ENCODE measurements at places on chromosomes 4 and X.

DNA sequence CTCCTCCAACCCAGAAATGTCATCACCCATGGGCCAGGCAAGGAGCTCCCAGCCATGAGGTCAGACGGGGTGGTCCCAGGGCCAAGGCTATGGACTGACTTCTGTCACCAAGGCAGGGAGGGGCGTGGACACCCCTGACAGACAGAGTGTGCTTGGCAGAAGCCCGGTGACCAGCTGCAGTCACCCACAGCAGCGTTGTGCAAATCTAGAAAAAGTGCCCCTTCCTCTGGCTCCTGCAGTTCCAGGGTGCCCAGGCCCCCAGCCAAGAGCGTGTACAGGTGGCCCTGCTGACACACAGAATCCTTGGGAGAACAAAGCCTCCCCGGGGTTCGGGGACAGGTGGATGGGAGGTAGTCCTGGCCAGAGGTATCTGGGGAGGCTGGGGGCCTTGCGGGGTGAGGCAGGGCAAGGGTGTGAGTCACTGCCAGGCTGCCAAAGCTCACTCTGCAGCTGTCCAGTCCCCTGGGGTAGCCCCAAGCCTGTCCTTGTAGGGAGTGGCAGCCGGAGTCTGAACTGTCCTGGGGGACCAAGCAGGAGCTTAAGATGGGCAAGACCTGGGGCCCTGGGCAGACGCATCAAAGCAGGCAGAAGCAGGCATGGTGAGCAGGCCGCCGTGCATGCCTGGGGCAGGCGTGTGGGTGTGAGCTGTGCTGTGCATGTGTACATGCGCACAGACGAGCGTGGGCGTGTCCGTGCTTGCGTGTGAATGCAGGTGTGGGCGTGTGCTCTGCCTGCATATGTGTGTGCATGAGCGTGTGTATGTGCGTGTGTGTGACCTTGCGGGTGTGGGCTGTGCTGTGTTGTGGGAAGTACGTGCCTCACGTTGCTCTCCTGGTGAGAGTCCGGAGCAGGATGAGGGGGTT, 3.3 kb downstream of the MYL5 start:
- no peak overlapping the region for H3K27ac ChIP-seq
- DNase-seq, result peak; percentile 57
- H3K4me1 ChIP-seq, result peaks cover 16% of the 10 kb centered on the region
- no peak overlapping the region for H3K4me3 ChIP-seq
- H3K36me3 ChIP-seq, result peaks cover 8% of the 10 kb centered on the region

DNA sequence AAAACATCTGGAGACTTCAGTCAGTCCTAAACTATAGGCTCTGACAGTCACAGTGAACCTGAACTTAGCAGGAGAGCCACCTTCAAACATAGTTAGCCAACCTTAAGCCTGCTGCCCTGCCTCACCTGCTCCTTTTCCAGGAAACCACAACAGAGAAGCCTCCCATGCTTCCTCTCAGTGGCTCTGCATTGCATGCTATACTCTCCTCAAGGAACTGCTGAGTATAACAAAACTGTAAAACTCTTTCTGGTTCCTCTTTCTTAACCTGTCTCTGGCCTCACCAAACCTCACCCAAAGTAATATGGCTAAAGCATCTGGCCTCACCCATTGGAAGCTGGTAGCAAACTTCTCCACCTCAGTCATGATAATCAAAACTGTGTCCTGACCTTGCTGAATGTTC, 122.1 kb downstream of the ANKRD50 start:
- no peaks in the 10 kb centered on the region for H3K36me3 ChIP-seq
- H3K27me3 ChIP-seq, result no peaks in the 10 kb centered on the region
- H3K4me1 ChIP-seq, result no peaks in the 10 kb centered on the region
- H3K27ac ChIP-seq, result no peak overlapping the region
- DNase-seq, result no peak

DNA sequence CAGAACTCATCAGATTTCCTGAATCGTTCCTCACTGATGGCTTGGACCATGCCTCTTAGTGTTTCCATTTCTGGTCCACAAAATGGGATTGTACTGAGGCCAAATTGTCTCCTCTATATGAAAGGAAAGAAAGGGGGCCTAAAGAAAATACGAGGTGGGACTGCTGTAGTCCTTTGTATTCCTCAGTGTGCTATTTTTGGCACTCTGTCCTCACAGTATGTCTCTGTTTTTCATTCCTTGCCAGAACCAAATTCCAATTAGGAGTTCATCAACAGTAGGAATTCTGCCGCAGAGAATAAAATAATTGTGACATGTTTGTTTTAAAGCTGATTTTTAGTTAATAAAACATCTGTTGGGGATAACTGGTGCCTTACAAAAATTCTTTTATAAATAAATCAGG, 515.7 kb downstream of the SMARCA1 start:
- H3K4me3 ChIP-seq, result no peak overlapping the region
- no peak for DNase-seq
- H3K27ac ChIP-seq, result no peak overlapping the region
- no peaks in the 10 kb centered on the region for H3K4me1 ChIP-seq

DNA sequence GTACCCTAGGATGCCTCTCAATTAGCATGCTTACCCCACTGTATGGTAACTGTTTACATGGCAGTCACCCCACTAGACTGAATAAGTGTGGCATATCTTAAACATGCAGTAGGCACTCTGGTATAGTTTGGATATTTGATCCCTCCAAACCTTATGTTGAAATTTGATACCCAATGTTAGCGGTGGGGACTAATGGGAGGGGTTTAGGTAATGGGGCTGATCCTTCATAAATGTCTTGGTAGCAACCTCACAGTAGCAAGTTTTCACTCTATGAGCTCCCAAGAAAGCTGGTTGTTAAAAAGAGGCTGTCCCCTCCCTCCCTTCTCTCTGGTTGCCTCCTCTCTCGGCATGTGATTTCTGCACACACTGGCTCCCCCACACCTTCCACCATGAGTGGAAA, 10.1 kb downstream of the TMEM150C start:
- H3K4me3 ChIP-seq, result no peak overlapping the region
- H3K27ac ChIP-seq, result no peak overlapping the region
- no peaks in the 10 kb centered on the region for H3K4me1 ChIP-seq
- peaks cover 18% of the 10 kb centered on the region for H3K27me3 ChIP-seq
- no peak for DNase-seq
- H3K36me3 ChIP-seq, result no peaks in the 10 kb centered on the region

DNA sequence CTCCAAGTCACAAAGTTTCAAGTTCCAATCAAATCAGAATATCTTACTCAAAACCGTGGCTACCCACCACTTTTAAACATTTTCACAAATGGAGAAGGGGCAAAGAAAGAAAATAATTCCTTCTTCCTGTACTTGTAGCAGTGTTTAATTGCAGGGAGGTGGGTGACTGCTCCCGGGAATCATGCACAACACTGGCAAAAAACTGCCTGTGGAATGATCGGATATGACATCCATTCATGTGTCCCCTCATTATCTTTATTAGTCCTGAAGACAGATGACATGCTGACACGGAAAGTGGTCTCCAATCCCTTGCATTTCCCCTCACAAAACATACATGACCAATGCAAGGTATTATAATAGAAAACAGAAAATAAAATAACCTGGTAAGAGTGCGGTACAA, 2.0 kb downstream of the TSPAN5 start:
- H3K27me3 ChIP-seq, result no peaks in the 10 kb centered on the region
- DNase-seq, result no peak
- no peak overlapping the region for H3K27ac ChIP-seq

DNA sequence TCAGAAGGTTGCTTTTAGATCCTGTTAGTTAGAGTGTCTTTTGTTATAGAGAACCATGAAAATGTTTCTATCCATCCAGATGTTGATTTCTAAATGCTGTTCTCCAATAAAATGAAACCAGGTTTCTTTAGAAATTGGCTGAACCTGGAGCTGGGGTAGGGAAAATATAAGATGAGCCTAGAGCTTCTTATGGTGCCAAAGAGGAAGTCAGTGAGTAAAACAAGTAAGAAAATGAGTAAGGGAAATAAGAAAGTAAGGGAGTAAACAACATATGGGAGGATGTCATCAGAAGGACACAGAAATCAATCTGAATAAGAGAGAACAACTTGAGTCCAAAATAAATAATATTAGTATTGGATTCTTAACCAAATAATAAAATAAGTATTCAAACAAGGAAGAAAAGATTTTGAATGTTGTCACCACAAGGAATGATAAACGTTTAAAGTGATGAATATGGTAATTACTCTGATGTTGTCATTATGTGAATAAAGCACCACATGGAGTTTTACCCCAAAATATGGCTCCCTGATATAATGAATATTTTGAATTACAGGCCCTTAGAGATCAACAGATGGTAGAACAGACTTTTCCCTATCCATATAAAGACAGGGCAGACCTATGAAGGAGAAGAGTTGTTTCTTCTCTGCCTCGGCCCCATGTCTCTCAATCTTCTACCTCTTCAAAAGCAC, 506.1 kb downstream of the IL15 start:
- no peaks in the 10 kb centered on the region for H3K27me3 ChIP-seq
- H3K27ac ChIP-seq, result peak overlapping the region; percentile 72
- H3K36me3 ChIP-seq, result peaks cover 44% of the 10 kb centered on the region
- DNase-seq, result no peak
- peaks cover 42% of the 10 kb centered on the region for H3K4me1 ChIP-seq

DNA sequence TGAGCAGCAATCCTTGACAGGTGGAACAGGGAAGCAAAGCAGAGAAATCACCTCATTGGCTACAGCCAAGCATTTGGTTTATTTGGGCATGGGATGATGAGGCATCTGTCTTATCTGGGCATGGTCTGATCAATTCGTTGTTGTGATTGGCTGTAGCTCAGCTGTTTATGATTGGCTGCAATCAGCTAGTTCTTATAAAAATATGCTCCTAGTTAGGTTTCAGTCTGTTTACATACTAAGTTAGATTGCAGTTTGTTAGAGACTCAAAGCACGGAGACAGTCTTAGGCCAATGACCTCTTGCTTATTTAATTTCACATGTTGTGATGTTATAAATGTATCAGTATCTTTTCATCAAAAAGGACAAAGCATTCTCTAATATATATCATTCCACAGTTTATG, 312.0 kb downstream of the PDGFC start:
- DNase-seq, result no peak
- H3K36me3 ChIP-seq, result no peaks in the 10 kb centered on the region
- H3K4me1 ChIP-seq, result no peaks in the 10 kb centered on the region
- no peaks in the 10 kb centered on the region for H3K27me3 ChIP-seq
- H3K4me3 ChIP-seq, result no peak overlapping the region

DNA sequence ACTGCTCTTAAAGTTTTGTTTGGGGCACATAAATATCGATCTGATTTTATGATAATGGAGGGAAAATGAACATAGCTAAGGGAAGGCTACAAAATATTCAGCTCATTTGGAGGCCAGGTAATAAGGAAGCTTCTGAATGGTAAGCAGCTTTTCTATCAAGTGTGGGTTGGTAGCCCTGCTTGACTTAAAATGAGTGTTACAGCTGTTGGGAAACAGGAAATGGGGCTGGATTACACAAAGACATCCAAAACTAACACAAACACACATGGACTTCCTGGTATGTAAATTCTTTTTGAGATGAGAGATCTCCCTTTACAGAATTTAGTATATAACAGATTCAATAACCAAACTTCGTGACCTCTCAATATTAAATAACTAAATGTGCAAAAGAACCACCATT, 58.0 kb downstream of the FGF16 start:
- peak overlapping the region; percentile 47 for H3K27ac ChIP-seq
- H3K4me3 ChIP-seq, result no peak overlapping the region
- peaks cover 9% of the 10 kb centered on the region for H3K4me1 ChIP-seq
- no peaks in the 10 kb centered on the region for H3K27me3 ChIP-seq
- H3K36me3 ChIP-seq, result peaks cover 15% of the 10 kb centered on the region

DNA sequence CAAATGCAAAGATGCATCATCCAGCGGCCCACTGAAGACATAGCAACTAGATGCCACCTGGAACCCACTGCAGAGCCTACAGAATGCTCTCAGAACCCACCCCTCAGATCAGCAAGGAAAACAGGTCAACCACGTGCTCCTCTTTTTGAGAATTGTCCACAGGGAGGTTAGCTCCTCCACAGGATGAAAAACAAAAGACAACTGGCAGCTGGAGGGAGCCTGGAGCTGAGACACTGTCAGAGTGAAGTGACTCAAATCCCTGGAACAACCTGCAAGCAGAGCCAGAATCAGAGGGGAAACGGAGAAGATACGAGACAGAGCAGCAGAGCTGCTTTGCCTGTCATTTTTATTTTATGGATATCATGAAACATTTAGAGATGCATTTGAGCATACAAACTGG, 277.6 kb downstream of the GASK1B start:
- no peak for DNase-seq
- no peak overlapping the region for H3K27ac ChIP-seq
- H3K4me1 ChIP-seq, result no peaks in the 10 kb centered on the region

GRCh38 chr4:88938138-88938537, 118.8 kb downstream of the FAM13A start:
- no peak for DNase-seq
- peaks cover 25% of the 10 kb centered on the region for H3K4me1 ChIP-seq
- no peaks in the 10 kb centered on the region for H3K27me3 ChIP-seq
- H3K27ac ChIP-seq, result no peak overlapping the region
- H3K36me3 ChIP-seq, result no peaks in the 10 kb centered on the region

- DNase-seq, result peak; percentile 76
- peaks cover 11% of the 10 kb centered on the region for H3K4me1 ChIP-seq
- H3K36me3 ChIP-seq, result no peaks in the 10 kb centered on the region
- peaks cover 10% of the 10 kb centered on the region for H3K27me3 ChIP-seq
- no peak overlapping the region for H3K27ac ChIP-seq
Observed at GRCh38 chrX:119273420-119274192, 37.5 kb downstream of the PGRMC1 start.

DNA sequence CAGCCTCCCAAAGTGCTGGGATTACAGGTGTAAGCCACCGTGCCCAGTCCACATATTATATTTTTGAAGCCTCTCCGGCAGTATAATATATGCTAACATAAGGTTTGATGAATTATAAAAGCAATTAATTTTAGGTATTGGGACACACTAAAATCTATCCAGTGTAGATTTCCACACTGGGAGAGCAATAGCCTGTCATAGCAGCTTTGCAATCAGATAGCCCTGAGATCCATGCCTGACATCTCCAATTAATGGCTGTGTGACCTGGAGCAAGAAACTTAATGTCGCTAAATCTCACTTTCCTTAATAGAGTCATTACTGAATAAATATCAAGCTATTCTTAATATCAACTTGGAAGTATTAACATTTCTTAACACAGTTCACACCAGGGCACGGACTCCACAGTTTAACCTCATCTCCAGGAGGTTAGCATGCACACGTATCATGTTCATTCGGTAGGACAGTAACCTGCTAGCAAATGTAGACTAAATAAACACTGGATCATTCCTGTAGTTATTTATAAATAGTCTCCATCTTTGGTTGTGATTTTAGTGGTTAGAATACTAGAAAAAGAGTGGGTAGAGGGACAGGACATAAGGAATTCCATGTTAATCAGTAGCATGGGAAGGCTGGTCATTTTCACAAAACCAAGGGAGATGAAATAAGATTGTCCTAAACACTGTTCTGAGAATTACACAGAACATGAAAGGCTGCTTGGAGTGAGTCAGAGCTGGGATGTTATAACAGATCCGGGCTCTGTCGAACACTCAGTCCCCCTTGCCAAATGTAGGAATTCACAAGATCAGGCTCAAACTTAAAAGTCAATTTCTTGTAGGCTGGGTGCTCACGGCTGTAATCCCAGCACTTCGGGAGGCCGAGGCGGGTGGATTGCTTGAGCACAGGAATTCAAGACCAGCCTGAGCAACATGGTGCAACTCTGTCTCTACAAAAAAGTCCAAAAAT, 254.7 kb downstream of the PALLD start:
- no peak for DNase-seq
- H3K27me3 ChIP-seq, result peaks cover 11% of the 10 kb centered on the region
- H3K27ac ChIP-seq, result no peak overlapping the region
- no peaks in the 10 kb centered on the region for H3K4me1 ChIP-seq
- no peaks in the 10 kb centered on the region for H3K36me3 ChIP-seq

Data from activated CD4-positive, alpha-beta memory T cell treated with anti-CD3 and anti-CD28 coated beads for 36 hours (primary cell).